ENCODE measurements at places on chromosomes 6 and 20. TPM values are rescaled to one million over a fixed set of nuclear protein-coding genes. Genes with fewer than 3 reads are reported as not detected.

GRCh38 chr6:38591439-38591838, 48.3 kb downstream of the BTBD9 start:
- DNase-seq: no peak

- no peak for DNase-seq
Observed at GRCh38 chr20:57438552-57438951, 47.4 kb downstream of the RBM38 start.

- DNase-seq: no peak
Observed at GRCh38 chr6:112037783-112038216, 16.1 kb upstream of the CCN6 start.

DNA sequence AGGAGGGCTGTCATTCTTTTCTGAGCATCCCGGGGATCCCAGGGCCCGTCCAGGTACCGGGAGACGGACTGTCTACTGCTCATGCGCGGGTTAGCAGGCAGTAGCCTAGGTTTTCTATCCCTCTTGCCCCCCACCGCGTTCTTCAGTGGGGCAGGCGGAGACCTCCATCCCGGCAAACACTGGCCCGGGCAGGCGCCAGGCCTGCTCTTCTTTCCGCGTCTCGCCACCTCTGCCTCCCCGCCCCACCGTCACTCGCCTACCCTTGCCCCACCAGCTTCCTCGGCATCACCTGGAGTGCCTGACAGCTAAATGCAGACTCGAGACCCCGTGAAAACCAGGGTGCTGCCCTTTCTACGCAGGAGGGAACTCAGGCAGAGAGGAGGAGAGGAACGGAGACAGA, 1937.7 kb upstream of the DEFB115 start:
- no peak for DNase-seq

GRCh38 chr20:55342822-55343221, 662.5 kb downstream of the CBLN4 start:
- DNase-seq: no peak

DNA sequence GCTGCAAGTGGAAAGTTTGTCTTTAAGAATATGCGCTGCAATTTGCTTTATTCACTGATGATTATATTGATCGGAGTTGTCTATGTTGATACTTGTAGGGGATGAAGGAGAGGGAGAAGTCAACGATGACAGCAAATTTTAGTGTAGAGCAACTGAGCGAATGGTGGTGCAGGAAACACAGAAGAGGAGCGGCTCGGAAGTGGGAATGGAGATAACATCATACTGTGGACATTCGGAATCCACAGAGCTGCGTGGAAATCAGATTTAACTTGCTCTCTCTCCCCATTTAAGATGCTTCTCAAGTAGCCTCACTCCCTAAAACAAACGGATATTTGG, 722 bp upstream of the TMEM14B start:
- no peak for DNase-seq

- DNase-seq: no peak
Observed at GRCh38 chr20:12660918-12661317, 347.9 kb upstream of the SPTLC3 start.

- no peak for DNase-seq
Observed at GRCh38 chr6:17144016-17144415, 42.2 kb downstream of the STMND1 start.

DNA sequence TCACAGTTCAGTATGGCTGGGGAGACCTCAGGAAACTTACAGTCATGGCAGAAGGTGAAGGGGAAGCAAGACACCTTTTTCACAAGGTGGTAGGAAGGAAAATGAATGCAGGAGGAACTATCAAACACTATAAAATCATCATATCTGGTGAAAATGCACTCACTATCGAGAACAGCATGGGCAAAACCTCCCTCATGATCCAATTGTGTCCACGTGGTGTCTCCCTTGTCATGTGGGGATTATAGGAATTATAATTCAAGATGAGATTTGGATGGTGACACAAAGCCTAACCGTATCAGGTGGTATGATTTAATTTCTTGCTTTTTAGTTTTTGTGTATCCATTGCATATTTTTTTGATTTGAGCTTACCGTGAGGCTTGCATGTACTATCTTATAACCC, 133.2 kb upstream of the SYNCRIP start:
- no peak for DNase-seq

DNA sequence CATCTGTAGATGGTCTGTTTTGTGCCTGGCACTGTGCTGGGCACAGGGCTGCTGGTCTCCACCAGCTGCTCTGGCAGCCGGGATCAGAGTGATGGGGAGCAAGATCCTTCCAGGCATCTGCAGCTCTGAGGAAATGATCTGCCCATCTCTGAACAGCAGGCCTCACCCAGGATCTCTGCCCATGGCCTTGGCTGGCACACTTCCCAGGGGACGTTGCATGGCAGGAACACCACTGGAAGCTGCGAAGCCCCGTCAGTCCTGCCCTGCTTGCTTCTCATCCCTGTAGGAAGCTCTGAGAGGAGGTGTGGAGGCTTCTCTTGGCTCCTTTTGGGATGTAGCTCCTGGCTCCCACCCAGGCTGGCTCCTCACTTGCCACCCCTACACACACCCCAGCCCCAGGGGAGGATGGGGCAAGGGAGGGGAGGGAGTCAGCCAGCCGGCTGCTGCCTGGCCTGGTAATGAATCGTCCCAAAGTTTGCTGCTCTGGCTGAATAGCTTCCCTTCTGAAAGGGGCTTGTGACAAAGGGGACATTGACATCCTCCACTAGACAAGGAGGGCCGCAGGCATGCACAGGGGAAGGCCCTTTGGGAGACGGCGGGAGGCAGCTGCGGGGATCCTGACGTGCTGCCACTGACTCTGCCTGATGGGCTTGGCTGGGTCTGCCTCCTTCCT, 108.9 kb downstream of the VEGFA start:
- no peak for DNase-seq

- no peak for DNase-seq
Observed at GRCh38 chr6:154868143-154868594, 126.9 kb upstream of the TIAM2 start.

Gene DLL1
- 12.3 TPM for total RNA-seq

DNA sequence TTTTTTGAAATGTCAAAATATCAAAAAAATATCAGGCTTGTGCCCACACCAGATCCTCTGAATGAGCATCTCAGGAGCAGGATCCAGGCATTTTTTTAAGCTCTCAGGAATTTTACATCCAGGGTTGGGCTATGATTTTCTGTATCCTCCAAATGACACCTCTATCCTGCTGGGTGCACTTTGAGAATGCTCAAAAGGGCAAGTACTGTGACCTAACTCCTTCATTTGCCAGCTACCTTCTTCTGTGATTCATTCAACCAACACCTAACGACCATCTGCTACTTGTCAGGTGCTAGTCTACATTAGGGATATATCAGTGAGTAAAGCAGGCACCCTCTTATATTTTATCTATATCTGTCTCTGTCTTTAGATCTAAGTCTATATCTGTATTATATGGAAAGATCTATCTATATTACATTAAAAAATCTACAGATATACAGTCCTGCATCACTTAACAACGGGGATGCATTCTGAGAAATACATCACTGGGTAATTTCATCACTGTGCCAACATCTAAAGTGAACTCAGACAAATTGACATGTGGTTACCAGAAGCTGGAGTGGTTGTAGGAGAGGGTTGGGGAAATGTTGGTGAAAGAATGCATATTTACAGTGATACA, 131.6 kb downstream of the KIF16B start:
- DNase-seq: no peak

Gene OR5V1
- total RNA-seq: not detected

DNA sequence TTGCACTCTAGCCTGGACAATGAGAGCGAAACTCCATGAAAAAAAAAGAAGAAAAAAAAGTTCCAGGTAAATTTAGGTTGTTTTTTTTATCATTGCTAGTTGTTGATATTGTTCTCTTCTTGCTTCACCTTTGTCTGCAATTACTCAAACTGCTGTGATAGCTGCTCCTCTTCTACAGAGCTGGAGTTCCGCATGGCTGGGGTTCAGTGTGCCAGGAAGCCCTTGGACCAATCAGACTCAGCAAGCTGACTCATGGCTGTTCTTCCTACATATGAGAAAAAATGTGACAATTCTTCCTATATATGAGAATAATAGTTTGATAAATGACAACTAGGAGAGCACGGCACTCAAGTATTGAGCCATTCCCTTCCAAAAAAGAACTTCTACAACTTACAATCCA, 28.4 kb downstream of the DPPA5 start:
- no peak for DNase-seq

Gene ZNF831
- 9.2 TPM for total RNA-seq

Gene CLPSL1
- not detected for total RNA-seq

DNA sequence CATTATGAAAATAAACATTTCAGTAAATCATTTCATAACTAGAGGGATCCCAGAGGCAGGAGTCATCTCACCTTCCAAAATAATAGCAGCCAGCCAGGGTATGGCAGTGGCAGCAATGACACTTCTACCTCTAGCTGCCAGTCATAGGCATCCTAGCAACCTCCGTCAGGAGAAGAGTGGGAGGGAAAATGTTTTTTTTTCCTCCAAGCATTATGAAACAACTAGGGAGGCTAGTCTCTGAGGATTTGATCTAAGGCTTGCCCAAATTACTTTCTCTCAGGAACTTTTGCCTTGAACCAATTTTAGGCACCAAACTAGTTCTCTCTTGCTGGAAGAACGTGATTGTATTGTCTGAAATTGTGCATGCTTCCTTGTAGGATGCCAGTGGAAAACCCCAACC, 208.7 kb upstream of the PREP start:
- DNase-seq: no peak

DNA sequence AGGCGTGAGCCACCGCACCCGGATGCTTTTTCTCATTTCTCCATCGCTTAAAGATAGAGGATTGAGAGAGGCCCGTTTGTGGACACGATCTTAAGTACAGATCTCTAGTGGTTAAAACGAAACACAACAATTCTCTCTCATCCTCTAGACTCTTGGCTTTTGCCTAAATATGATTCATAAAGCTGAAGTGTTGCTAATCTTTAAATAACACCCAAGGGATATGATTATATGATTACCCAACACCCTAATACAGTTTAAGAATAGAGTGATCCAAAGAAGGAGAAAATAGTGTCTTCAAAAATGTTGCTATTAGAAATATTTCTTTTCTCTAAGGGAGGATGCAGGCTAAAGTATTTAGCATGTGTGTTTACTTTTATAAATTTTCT, 50.4 kb downstream of the MTHFD1L start:
- no peak for DNase-seq

DNA sequence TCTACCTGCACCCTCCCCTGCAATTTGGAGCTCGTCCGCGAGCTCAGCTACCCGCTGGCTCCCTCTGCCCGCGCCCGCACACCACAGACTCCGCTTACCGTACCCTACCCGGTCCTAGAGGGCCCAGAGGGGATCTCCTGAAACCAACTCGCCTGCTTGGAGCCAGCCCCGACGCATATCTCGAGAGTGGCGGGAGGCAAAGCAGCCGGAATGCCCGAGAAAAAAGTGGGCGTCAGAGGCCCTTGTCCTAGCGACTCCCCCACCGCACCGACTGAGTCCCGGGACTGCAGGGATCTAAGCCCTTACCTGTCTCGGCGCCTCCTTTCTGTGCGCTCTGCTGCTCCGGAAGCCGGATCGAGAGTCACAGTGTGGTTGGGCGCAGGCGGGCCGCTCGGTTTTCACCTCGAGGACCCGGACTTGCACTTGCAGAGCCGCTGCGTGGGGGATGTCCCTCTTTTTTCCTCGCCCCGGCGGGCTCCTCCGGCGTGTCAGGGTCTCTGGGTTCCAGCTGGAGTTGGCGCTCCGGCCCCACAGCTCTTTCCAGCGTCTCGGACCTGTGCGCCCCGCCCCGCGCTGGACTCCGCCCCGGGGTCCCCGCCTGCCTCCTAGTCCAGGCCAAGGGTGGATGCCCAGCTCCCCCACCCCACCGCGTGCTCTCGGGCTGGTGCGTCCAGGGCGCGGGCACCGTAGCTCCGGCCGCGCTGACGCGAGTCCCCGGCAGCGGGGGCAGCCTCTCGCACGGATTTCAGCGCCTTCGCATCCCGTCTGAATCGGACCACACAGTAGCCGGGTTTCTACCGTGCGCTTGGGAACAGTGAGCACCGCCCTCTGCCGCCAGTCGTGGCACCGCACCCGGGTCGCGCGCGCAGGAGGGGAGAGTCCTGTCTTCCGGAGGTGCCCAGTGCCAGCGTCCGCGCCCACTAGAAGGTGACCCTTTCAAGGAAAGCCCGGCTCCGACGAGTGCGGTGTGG, at the start of gene PROKR2:
TSS of gene PROKR2 (minus strand) at position 767 of the 971 bp plus-strand sequence. CDS start 2,585 bp downstream, outside the sequence.
- DNase-seq: peak; percentile 28

Gene BEND6
- total RNA-seq: not detected

GRCh38 chr20:51635680-51636079, 93.2 kb upstream of the NFATC2 start:
- no peak for DNase-seq

Gene KIAA1755
- not detected for total RNA-seq

All from activated CD8-positive, alpha-beta T cell treated with anti-CD3 and anti-CD28 coated beads, Interleukin-2, amount 10 ng/mL, durations not matched to agents 7 days and 5 days (primary cell).